NCI-H774 (cell line): ENCODE measurements at places on chromosomes 2 and 18.
A peak's percentile ranks its signal among the peaks of the same experiment; 100 is the strongest.

DNA sequence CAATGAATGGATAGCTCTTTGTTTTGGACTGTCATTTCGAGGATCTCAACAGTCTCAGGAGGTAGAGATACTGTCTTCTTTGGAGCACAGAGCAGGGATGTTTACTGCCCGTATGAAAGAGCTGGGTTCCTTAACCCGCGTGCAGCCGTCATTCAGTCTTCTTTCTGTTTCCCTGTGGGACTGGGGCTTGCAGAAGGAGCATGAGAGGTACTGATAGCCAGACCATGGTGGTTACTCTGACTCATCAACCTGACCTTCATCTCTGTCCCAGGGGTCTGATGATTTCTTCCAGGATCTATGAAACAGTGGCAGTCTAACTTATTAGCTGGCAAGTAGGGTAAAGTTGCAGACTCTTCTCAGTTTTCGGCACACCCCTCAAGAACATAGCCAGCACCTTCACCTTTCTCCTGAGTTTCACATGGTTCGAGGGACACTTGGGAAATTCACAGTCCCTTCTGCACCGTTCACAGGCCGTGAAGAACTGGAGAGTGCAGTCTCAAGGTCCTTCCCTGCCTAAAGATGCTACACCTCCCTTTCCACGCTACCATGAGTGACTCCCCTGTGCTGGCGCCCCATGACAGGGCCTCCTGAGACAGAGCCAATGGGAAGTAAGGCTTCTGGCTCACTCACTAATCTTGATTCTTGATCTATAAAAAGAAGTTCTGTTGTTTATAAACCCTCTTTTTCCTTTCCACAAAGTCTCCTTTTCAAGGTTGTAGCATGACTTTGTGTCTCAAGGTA, 226.2 kb downstream of the MC4R start:
- DNase-seq, result no peak

- DNase-seq, result no peak
Measured at GRCh38 chr2:11535899-11536344, 2.1 kb downstream of the GREB1 start.

- DNase-seq, result no peak
Measured at GRCh38 chr2:121640380-121641316, 8.6 kb downstream of the CLASP1 start.

GRCh38 chr2:194495046-194495445, 1162.0 kb upstream of the SLC39A10 start:
- no peak for DNase-seq

DNA sequence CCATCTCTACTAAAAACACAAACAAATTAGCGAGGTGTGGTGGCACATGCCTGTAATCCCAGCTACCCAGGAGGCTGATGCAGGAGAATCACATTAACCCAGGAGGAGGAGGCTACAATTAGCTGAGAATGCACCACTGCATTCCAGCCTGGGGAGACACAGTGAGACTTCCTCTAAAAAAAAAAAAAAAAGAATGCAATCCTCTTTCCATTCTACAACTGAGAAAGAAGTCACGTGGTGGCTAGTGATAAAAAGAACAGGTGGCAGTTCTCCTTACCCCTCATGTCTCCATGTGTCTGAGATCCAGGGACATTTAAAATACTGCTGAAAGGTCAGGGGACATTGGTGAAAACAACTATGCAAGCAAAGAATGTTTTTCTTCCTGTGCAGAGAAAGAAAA, 24.4 kb upstream of the GPR39 start:
- DNase-seq, result no peak

GRCh38 chr2:146444085-146444484, 1400.7 kb upstream of the ACVR2A start:
- no peak for DNase-seq

DNA sequence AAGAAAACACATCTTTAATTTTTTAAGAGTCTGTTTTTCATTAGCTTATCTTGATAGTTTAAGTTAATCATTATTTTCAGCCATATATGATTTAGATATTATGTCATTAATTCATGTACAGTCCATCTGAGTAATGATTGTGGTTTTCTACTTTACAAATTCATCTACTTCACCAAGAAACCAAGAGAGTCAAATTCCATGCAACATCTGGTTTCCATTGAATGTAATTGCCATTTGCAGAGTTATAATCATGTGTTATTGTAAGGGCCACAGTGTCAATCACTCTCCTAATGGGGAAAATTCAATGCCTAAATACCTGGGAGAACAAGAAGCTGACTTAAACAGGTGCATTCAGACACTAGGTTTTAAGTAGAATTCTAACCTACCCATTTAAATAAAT, 217.2 kb upstream of the OSR1 start:
- no peak for DNase-seq

- DNase-seq, result no peak
Measured at GRCh38 chr2:127064642-127065250, 42.2 kb downstream of the BIN1 start.

DNA sequence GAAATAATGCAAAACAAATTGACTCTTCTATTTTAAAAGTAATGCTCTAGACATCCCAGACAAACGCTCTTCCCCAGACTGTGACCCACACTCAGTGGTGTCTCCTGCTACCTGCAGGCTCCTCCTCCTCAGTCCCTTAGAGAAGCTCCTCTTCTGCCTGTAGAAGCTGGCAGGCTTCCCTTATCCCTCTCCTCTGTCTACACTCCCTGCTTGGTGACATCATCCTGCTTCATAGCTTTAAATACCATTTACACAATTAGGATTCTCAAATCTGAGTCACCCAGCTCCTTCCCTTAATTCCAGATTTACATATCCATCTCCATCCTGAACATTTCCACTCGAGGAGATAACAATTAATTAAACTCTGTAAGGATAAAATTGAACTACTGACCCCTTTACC, 167.9 kb downstream of the FBXO15 start:
- DNase-seq, result no peak

DNA sequence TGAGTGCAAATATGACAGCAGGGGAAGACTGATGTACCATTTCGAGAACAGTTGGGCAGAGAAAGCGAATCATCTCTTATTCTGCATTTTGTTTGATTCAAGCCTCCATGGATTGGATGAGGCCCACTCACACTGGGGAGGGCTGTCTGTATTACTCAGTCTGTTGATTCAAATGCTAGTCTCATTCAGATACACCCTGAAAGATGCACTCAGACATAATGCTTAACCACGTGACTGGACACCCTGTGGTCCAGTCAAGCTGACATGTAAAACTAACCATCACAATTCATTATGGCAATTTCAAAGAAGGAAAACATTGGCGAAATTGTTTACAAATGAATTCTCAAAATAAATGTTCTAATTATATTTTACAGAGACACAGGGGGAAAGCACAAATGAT, 1210.2 kb downstream of the DPP10 start:
- DNase-seq, result no peak

GRCh38 chr18:58484989-58485981, 143.6 kb downstream of the ALPK2 start:
- DNase-seq, result no peak

GRCh38 chr18:48927286-48928080, 23.3 kb downstream of the SMAD7 start:
- no peak for DNase-seq

- DNase-seq, result no peak
Measured at GRCh38 chr2:60939622-60940021, 58.2 kb downstream of the REL start.

DNA sequence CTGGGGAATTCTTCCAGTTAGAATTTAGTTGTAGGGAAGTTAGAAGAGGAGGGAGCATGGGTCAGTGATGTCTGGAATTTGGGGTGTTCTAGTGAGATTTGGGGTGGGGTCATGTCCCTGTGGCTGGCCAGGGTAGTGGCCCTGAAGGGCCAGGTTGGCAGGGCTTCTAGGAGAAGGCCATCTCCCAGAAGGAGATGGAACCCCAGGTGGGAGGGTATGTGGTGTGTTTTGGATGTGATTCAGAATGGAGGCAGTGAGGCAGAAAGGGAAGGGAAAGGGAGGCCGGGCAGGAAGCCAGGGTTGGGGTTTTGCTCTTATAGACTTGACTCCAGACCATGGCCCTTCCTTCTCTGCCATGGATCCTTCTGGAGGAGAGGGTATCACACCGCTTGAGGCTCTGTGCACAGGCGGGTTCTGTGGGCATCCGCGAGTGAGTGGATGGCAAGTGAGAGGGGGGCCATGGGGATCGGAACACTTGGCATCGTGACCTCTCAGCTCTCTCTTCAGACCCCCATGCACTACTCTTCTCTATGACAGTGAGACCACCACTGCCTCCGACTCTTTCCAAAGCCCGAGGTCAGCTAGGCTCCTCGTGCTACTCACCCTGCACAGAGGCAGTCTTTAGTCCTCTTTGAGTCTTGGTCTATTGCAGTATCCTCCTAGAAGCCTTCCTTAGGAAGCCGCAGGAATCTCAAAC, 7.3 kb downstream of the GREB1 start:
- DNase-seq, result no peak

DNA sequence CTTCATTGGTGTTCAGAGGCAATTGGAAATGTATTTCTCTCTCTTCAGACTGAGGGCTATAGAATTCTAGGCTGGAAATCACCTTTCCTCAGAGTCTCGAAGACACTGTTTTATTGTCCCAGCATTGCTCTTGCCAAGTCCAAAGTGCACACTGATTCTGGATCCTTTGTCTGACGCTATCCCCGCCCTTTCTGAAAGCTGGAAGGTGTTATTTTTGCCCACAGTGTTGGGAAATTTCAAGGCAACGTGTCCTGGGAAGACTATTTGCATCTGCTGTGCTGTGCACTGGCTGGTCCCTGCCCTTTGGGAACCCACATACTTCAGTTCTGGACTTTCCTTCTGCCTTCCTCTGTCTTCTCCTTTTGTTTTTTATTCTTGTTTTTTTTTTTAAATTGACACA, 190.8 kb downstream of the SH3BP4 start:
- no peak for DNase-seq

DNA sequence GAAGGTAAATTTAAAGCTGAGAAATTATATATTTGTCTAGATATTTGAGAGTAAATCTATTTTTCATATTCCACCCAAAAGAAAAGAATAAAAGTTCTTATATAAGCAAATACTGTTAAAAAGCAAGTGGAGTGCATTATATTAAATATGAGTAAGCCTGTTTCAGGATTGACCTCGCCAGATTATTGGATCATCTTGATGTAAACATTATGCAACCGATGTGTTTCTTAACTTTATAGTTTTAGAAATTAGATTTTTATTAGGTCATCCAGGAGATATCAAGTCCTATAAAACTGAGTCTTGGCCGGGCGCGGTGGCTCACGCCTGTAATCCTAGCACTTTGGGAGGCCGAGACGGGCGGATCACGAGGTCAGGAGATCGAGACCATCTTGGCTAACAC, 100.3 kb upstream of the MSTN start:
- DNase-seq, result no peak

GRCh38 chr2:120654381-120655134, 81.1 kb upstream of the GLI2 start:
- no peak for DNase-seq

- no peak for DNase-seq
Measured at GRCh38 chr2:173195100-173195499, 119.5 kb downstream of the MAP3K20 start.

GRCh38 chr2:43107679-43108078, 118.7 kb downstream of the ZFP36L2 start:
- DNase-seq, result no peak

GRCh38 chr2:36663851-36664695, 32.4 kb upstream of the VIT start:
- peak; percentile 18 for DNase-seq

GRCh38 chr2:61367177-61367576, 103.7 kb downstream of the USP34 start:
- DNase-seq, result no peak

GRCh38 chr2:107681936-107682335, 144.8 kb upstream of the RGPD4 start:
- no peak for DNase-seq

DNA sequence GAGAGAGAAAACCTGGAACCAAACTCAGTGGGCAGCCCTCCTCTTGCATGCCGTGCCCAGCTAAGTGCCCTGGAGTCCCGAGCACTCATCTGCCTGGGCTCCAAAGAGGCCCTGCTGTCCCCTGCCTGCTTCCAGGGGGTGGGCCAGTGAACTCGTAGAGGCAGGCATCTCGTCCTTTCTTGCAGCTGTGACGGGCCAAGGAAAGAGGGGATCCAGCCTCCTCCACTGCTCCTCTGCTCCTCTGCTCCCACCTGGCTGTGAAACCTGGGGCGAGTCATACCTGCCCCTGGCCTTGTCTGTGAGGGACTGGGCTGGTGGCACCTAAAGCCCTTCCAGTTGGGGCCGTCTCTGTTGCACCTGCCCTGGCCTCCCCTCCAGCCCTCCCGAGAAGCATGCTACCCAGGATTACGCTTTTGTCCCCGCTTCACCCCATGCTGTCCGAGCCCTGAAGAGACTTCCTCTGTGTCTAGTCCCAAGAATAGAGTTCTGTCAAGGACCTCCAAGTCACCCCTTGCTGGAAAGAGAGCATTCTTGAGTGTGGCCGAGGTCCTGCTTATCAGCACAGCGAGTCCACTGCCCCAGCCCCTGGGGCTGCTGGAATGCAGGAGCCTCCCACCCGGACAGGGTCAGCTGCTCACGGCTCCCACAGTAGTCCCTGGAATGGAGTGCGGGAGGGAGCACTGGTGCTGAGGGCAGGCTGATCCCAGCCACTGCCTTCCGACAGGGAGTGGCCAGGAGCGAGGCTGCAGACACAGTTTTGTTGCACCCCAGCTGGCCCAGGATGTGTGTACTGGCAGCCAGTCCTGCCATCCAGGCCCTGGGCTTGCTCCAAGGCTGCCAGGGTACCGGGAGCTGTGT, 14.3 kb downstream of the KCNK3 start:
- no peak for DNase-seq

DNA sequence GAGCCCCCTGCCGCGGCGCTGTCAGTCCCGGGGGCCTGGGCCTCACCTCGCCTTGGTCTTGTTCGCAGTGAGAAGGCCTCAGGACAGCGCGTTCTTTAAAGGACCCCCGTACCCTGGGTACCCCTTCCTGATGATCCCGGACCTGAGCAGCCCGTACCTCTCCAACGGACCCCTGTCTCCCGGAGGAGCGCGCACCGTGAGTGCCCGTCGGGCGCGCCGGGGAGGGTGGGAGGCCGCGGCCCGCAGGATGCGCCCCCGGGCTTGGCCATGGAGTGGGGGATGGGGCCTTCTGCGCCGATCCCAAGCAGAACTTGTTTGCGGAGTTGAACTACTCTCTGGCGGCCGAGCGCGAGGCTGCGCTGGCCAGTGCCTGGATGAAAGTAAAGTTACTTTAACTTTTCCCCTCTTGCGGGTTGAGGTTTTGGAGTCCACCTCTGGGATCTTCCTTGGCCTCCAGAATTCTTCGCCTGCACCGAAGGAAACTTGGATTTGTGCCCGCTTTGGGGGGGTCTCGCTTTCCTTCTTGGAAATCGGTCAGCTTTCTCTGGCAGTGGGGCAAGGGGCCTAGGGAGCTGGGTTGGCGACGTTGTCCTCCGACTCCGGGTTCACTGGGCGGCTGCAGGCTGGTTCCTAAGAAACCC, 1.2 kb downstream of the TCF7L1 start:
- no peak for DNase-seq

GRCh38 chr2:128901572-128902391, 583.1 kb upstream of the HS6ST1 start:
- no peak for DNase-seq

- DNase-seq, result peak; percentile 43
Measured at GRCh38 chr18:44840058-44840790, 159.5 kb downstream of the SETBP1 start.
